ENCODE measurements at places on chromosomes 13 and 19.

GRCh38 chr19:4279530-4280422 is 710 bp downstream of the SHD start:
- DNase-seq, result no peak

DNA sequence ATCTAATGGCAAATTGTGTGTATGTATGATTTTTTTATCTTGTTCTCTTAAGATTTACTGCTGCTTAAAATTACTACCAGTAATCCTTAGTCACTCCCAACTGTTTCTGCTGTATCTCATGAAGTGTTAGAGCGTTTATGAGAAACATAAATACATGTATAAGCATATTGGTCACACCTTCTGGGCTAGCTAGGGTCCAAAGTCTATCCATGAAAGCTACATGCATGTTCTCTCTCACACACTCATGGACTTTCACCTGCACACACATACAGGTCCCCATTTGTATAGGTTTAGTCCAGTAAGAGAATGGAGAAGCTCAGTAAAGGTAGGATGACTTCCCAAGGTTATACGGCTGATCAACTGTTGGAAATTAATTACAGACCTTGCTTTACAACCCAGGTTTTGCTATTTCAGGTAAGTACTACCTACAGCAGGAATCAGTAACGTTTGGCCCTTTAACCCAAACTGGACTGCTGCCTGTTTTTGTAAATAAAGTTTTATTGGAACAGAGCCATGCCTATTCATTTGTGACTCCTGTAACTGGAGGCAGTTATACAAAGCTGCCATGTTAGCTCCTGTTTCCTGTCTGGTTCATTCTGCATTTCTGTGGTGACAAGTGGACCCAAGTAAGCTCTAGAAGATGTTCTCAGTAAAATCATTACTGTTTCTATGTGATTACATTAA is 15.3 kb downstream of the METTL21C start:
- no peak for DNase-seq

GRCh38 chr19:16156904-16157303 is 13.4 kb downstream of the HSH2D start:
- DNase-seq, result no peak

DNA sequence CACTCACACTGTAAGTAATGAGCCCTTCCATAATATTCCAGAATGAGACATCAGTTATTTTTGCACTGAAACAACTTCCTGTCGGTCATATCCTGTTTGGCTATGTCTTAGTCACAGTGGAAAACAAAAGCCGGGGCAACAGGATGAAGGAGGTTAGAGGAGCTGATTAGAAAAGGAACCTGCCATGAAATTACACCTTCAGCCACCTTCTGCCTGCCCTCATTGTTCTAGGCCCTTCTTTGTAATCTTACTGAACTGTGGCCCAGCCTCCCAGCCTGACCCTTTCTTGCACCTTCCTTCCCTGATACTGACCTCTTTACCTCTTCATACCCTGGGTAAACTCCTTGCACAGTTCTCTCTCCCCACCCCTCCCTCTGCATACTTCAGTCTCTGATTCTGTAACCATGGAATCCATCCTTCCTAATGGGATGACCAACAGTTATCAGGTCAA is 67.3 kb downstream of the DOCK9 start:
- no peak for DNase-seq

DNA sequence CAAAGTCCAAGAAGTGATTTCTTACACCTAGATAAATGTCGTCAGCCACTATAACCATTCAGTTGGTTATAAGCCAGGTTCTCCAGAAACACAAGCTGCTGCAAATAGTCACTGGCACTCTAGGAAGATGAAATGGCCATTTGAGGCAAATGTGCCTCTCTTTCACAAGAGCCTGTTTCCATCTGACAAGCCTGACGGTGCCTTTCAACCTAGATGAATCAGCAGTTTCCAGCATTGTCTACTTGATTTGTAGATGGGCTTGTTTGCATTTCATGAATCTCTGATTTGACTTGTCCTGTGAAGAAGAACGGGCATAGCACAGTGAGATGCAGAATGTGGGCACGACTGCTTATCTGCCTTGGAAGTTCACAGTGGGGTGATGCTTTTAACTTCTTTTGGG is 327.2 kb downstream of the LMO7 start:
- DNase-seq, result no peak

DNA sequence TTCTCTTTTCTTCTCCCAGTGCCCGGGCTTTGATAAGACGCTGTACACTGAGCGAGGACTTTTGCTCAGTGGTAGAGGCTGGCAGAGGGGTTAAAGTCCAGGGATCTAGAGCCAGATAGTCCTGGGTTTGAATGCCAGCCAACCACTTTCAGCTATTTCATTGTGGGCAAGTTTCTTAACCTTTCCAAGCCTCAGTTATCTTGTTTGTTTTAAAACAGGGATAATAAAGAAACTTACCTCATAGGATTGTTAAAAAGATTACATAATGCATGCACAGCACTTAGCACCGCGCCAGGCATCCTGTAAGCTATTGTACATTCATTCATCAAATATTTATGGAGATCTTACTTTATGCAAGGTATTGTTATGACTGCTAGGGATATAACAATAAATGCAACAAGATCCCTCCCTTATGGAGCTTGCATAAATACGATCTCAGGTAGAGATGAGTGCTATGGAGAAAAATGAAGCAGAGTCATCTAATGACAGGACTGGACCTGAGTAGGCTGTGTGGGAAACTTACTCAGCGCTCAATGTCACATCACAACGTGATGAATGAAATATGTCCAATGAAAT is 70.8 kb downstream of the LNX2 start:
- no peak for DNase-seq

- no peak for DNase-seq
Measured at GRCh38 chr19:57068921-57069697, 50.7 kb upstream of the USP29 start.

DNA sequence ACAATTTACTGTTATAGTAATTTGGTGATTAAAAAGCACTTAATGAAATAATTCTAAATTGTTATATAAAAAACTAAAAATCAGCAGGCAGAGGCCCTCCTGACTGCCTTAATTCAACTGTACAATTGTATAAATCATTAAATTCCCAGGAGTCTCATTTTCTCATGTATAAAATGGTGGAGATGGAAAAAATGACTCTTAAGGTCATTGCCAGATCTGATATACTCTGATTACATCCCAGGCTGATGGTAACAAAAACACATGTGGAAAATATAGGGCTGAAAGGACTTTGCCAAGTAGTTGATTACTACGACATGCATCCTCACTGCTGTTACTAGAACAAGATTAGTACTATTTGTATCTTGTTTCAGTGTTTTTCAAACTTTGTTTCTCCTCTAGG is 1020.0 kb upstream of the SLC10A2 start:
- no peak for DNase-seq

DNA sequence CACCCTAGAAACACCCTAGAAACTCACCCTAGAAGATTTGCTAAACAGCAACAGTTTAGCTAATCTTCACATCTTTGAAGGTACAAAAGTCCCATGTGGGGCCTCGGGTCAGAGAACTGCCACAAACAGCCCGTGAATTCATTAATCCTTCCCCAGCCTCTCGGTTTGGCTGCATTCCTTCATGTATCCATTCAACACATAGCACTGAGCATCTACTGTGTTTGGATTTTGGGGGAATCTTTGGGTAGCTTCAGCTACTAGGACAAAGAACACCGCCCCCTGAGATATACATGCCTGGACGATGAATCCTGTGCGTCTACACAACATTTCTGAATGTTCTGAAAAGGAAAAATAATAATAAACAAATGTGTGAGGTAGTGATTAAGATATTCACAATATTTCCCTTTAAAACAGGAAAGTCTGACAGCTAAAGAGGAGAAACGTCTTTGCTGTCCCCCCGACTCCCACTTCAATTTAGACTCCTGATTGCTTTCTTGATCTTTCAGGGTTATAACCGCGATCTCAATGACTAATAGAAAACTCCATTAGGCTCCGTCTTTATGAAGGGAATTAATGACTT is 63.5 kb downstream of the ALOX5AP start:
- DNase-seq, result no peak

DNA sequence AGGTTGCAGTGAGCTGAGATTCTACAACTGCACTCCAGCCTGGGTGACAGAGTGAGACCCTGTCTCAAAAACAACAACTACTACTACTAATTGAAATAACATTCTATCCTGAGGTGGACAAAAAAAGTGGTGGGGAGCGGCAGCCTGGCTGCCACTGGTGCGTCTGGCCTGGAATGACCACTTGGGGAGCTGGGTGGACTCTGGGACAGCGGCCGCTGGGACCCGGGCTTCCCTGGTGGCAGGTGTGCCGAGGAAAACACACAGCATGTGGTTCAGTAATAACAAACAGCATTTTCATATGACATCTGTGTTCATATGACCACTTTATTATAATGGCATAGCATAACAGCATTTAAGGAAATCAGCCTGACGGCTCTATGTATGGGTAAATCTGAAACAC is 33.9 kb downstream of the TFDP1 start:
- no peak for DNase-seq

GRCh38 chr19:12607631-12608030 is 3.0 kb downstream of the ZNF490 start:
- DNase-seq, result no peak

GRCh38 chr13:75458696-75459422 is 23.1 kb downstream of the TBC1D4 start:
- DNase-seq, result no peak

DNA sequence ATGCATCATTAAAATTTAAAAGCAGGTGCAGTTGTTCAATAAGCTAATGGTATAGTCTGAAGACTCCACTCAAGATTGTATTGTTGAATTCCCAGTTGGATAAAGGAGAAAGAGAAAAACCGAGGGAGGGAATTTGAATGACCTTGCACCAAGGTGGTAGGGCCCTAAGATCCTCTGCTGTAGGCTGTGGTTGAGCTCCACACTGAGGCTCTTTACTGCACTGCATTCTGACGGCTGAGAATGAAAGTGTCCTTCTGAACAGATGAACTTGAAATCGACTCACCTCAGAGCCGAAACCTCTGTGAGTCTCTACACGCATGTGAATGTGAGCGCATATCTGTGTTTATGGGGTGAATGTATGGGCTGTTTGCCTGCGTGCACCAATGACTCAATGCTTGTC is 388.9 kb upstream of the DACH1 start:
- DNase-seq, result peak; percentile 49

- DNase-seq, result no peak
Measured at GRCh38 chr13:113445791-113446487, 7.3 kb downstream of the ADPRHL1 start.

GRCh38 chr13:111181977-111182376 is 66.9 kb downstream of the ARHGEF7 start:
- DNase-seq, result no peak

DNA sequence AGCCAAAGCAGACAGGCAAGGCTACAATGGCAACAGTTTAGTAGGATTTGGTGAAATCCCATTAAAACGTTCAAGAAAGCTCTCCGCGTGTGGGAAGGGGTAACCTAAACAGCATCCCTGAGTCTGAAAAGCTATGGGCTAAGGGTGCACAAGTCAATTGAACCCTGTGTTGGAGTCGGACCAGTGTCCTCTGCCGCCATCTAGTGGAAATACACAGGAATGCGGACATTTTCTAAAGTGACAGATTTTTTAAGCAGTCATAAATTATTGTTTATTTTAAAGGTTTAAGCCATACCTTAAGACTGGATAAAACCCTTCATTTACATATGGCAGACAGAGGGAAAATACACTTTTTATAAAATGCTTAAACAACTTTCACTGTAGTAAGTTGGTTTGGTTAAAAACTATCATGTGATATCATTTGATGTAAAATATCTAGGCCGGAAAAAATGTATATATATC is 26.5 kb upstream of the LSM14A start:
- peak; percentile 64 for DNase-seq

Measured in NCI-H1694 treated with DMSO at 0.1 percent for 48 hours (cell line).